Stimulated activated CD8-positive, alpha-beta memory T cell treated with anti-CD3 and anti-CD28 coated beads, Interleukin-15, amount 100 ng/mL, for 1 hour (primary cell): ENCODE measurements at places on chromosomes 3 and 15.

- DNase-seq, result no peak
Measured at GRCh38 chr15:90419738-90420406, 31.8 kb downstream of the IQGAP1 start.

- DNase-seq, result no peak
Measured at GRCh38 chr3:52068730-52069129, 12.4 kb upstream of the DUSP7 start.

DNA sequence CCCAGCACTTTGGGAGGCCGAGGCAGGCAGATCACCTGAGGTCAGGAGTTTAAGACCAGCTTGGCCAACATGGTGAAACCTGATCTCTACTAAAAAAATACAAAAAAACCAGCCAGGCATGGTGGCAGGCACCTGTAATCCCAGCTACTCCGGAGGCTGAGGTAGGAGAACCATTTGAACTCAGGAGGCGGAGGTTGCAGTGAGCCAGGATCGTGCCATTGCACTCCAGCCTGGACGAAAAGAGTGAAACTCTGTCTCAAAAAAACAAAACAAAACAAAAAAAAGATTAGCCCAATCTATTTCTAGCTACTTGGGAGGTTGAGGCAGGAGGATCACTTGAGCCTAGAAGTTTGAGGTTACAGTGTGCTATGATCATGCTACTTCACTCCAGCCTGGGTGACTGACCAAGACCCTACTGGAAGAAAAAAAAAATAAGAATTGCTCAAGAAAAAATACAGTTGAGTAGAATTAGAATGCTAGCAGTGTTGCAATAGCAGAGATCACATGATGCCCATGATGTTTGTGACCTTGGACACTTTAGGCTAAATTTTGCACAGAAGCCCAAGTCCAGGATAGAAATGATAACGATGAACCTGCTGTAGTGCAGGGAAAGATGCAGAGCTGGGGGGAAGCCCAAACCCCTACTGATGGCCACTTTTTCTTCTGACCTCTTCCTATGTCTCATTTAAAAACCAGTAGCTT is 162.2 kb downstream of the LPP start:
- DNase-seq, result no peak

GRCh38 chr15:70854666-70854976 is 664 bp upstream of the LARP6 start:
- no peak for DNase-seq

GRCh38 chr3:159850481-159850880 is 138.2 kb upstream of the IL12A start:
- no peak for DNase-seq

DNA sequence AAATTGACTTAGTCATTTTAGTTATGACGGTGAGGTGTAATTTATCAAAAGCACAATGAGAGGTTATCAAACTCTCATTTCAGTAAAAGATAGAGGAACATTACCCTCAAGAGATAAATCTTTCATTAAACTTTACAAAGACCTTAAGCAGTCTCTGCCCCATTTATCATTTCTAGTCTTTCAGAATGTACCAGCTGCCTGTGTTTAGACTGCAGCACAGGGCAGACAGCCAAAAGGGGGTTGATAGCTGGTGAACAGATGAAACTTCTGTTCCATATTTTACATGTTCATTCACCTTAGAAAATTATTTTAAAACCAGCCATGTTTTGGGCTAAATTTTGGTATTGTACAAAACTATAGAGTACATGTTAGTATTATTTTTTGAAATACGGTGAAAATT is 514.6 kb upstream of the CNTN3 start:
- DNase-seq, result no peak

GRCh38 chr3:153284282-153284938 is 122.4 kb downstream of the RAP2B start:
- no peak for DNase-seq

DNA sequence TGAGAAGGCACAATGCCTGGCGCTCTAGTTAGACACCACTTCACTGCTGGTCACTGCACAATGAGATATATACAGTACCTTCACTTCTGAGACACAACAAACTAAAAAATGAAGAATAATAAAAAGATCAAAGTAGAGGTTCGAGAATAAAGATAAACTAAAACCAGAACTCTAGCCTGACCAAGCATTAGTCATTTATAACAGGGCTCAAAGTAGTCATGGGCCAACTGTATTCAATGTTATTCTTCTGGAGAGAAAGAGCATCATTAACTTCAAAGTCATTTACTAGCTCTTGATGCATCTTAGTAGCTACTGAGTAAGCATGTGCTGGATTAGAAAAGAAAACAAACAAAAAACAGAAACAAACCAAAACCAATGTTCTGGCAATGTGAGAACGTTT is 145.2 kb downstream of the SSR3 start:
- no peak for DNase-seq

GRCh38 chr3:188164248-188164687 is 10.3 kb downstream of the LPP start:
- DNase-seq, result no peak

GRCh38 chr3:63048367-63049326 is 173.4 kb upstream of the CADPS start:
- no peak for DNase-seq
